ENCODE measurements at places on chromosomes 7 and 10.

- peaks cover 6% of the 10 kb centered on the region for H3K4me1 ChIP-seq
- no peaks in the 10 kb centered on the region for H3K27me3 ChIP-seq
- no peaks in the 10 kb centered on the region for H3K36me3 ChIP-seq
- H3K4me3 ChIP-seq: no peak overlapping the region
- peak; percentile 55 for DNase-seq
These were observed 408.6 kb upstream of the PRKCQ start for GRCh38 chr10:6988654-6989053.

GRCh38 chr10:117689566-117689965, 147.0 kb downstream of the EMX2 start:
- H3K36me3 ChIP-seq: no peaks in the 10 kb centered on the region
- H3K4me3 ChIP-seq: no peak overlapping the region
- H3K27me3 ChIP-seq: no peaks in the 10 kb centered on the region
- DNase-seq: no peak

GRCh38 chr10:21475393-21475792, 50.1 kb downstream of the SKIDA1 start:
- H3K27me3 ChIP-seq: no peaks in the 10 kb centered on the region
- H3K4me3 ChIP-seq: no peak overlapping the region
- H3K27ac ChIP-seq: no peak overlapping the region
- no peaks in the 10 kb centered on the region for H3K4me1 ChIP-seq
- H3K36me3 ChIP-seq: no peaks in the 10 kb centered on the region

DNA sequence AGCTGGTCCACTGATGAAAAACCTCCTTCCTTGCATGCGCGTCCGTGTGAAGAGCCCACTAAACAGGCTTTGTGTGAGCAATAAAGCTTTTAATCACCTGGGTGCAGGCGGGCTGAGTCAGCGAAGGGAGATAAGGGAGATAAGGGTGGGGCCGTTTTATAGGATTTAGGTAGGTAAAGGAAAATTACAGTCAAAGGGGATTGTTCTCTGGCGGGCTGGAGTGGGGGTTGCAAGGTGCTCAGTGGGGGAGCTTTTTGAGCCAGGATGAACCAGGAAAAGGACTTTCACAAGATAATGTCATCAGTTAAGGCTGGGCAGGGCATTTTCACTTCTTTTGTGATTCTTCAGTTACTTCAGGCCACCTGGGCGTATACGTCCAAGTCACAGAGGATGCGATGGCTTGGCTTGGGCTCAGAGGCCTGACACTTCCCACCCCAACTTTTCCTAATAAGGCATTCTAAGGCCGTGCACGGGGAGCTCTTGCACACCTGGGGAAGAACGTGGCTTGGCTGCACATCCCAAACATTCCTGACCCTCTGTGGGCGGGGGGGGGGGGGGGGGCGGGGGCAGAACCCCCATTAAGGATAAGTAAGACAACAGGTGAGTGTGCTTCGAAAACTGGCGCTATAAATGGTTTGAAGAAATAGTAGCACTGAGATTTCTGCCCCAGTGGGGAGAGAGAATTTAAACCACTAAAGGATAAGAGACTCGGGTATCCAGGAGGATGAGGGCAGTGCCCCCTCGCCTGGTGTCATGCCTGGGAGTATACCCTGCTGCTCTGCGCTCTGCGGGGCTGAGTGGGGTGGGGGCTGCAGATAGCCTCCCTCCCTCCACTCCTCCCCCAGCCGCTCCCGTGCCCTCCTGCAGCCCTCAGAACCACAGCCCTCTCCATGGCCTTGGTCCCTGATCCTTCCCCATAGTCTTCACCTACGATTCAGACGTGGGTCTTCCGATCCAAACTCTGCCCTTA, 217.6 kb downstream of the MLLT10 start:
- no peaks in the 10 kb centered on the region for H3K4me1 ChIP-seq
- no peak for DNase-seq
- no peaks in the 10 kb centered on the region for H3K27me3 ChIP-seq
- no peak overlapping the region for H3K4me3 ChIP-seq

DNA sequence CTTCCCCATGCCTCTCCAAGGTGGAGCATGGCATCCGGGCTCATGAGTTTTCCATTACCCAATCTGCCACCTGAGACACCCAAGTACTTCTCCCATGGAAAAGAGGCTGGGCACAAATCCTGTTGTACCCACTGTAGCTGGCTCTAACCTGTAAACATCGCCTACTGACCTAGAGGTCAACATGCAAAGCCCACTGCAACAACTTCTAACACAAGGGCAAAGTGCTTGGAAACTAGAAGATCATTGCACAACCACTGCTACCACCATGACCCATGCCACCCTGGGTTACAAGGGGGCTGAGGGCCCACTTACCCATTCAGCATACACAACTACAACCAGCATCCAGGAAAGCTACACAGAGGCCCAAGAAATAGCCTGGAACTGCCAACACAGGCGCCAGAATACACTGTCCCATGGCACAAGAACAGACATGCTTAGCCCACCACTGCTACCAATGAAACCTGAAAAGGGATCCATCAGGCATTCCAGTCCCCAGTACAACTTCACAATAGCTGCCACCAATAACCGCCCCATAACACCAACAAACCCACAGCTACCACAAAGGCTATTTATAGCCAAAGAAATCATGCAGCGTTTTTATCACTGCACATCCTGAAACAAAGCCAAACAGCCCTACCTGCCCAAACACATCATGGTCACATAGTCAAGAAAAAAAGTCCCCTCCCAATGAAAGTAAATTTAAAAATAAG, 63.4 kb downstream of the RNF32 start:
- H3K4me3 ChIP-seq: no peak overlapping the region
- no peak overlapping the region for H3K27ac ChIP-seq
- no peak for DNase-seq
- peaks cover 32% of the 10 kb centered on the region for H3K36me3 ChIP-seq
- no peaks in the 10 kb centered on the region for H3K4me1 ChIP-seq

- no peaks in the 10 kb centered on the region for H3K27me3 ChIP-seq
- H3K4me1 ChIP-seq: no peaks in the 10 kb centered on the region
- no peak overlapping the region for H3K27ac ChIP-seq
- no peaks in the 10 kb centered on the region for H3K36me3 ChIP-seq
These were observed 149.6 kb downstream of the C10orf105 start for GRCh38 chr10:71569775-71570588.

DNA sequence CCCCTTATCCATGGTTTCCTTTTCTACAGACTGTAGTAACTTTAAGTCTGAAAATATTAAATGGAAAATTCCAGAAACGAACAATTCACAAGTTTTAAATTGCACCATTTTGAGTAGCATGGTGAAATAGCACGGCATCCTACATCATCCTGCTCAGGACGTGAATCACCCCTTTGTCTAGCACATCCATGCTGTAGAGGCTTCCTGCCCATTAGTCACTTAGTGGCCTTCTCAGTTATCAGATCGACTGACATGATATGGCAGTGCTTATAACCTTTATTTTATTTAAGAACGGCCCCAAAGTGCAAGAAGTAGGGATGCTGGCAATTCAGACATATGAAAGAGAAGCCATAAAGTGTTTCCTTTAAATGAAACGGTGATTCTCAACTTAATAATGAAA, 82.7 kb downstream of the CPXM2 start:
- H3K27me3 ChIP-seq: peaks cover 4% of the 10 kb centered on the region
- no peak for DNase-seq
- H3K4me1 ChIP-seq: no peaks in the 10 kb centered on the region

DNA sequence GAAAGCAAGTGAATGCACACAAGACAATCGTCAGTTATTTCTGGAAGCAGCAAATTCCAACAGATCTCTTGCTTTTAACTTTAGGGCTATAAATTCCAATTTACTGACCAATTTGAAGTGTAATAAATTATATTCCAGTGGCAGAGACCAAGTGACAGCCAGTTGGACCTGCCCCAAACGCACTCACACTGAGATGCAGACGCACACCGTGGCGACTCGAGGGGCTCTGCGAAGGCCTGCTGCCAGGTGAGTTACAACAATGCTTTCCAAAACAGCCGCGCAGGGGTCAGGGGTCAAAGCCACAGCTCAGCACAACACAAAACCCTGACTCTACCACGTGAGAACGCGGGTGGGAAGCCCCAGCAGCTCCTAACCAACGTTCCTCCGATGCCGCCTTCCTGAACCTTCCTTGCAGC, 97.4 kb downstream of the ZRANB1 start:
- H3K36me3 ChIP-seq: peaks cover 28% of the 10 kb centered on the region
- no peak for DNase-seq
- H3K27ac ChIP-seq: no peak overlapping the region
- no peak overlapping the region for H3K4me3 ChIP-seq
- peaks cover 9% of the 10 kb centered on the region for H3K4me1 ChIP-seq

GRCh38 chr7:66055321-66055956, 20.2 kb upstream of the ASL start:
- no peaks in the 10 kb centered on the region for H3K27me3 ChIP-seq
- no peak overlapping the region for H3K4me3 ChIP-seq
- no peaks in the 10 kb centered on the region for H3K36me3 ChIP-seq

- H3K27ac ChIP-seq: no peak overlapping the region
- no peaks in the 10 kb centered on the region for H3K27me3 ChIP-seq
- H3K36me3 ChIP-seq: no peaks in the 10 kb centered on the region
- no peaks in the 10 kb centered on the region for H3K4me1 ChIP-seq
- H3K4me3 ChIP-seq: no peak overlapping the region
These were observed 954.3 kb downstream of the CNTNAP2 start for GRCh38 chr7:147070886-147071285.

DNA sequence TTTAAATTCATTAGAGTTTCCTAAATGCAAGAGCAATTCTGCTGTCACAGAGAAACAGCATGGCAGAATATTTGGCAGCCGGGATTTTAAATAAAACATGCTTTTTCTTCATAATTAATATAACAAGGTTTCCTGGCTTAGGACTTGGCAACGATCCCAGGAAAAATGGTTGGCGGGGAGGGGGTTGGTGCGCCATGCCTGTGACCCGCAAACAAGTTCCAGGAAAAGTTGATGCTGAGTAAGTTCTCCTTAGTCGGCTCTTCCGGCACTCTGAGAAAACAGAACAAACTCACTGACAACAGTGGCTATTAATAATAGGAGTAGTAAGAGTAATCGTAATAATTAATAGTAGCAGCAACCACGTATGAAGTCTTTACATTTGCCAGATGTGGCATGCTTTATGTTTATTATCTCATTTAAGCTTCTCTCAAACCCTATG, 4.6 kb downstream of the HABP2 start:
- H3K4me3 ChIP-seq: no peak overlapping the region
- DNase-seq: no peak

DNA sequence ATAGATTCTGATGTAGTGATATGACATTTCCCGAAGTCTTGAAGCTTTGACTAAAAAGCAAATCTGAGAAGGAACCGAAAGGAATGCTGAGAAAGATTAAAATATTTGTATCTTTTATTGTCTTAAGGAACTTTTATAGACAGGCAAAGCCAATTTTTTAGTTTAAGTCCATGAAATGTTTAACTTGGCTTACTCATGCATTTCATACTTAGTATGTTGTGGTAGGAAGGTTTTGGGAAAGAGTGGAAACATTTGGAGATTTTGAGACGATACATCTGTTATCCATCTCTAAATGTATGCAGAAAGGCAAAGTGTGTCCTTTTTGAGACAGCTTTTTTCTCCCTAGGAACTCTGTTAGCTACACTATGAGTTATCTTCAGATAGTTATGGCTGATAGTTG, 10.1 kb downstream of the TBC1D12 start:
- DNase-seq: no peak
- H3K4me1 ChIP-seq: no peaks in the 10 kb centered on the region
- H3K27ac ChIP-seq: no peak overlapping the region
- no peaks in the 10 kb centered on the region for H3K36me3 ChIP-seq
- no peak overlapping the region for H3K4me3 ChIP-seq

DNA sequence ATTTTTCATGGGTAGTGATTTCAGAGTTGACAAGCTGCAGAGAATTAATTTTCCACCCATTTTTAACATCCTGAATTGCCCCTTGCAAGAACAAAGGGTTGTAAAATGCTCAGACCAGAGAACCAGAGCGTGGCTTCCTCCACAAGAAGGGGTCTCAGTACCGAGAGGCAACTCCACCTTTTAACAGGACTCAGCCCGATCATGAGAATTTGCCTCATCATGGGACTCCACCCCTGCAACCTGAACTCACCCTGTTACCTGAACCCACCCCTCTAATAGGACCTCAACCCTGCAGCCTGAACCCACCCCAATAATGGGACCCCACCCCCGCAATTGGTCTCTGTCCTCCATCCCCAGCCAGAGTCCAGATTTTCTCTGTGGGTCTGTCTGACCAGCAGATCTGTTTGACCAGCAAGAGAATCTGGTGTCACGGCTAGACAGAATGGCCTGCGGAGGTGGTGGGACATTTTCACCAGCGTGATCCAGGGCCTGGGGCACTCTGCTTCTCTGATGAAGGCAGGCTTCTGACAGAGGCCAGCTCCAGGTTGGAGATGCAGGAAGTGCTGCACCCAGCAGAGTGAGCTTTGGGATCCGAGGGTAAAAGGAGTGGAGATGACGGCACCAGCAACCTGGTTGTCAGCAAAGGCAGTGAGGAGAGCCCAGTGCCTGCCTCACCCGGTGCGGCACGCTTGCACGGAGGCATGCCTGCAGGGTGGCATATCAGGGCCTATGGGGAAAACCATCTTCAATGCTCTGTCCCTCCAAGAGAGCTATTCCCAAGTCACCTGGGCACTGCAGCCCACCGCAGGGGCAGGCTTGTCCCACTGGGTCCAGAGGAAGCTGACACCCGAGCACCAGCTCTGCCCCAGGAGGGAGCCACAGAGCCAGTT, 136.6 kb downstream of the TCERG1L start:
- no peak for DNase-seq
- H3K4me1 ChIP-seq: no peaks in the 10 kb centered on the region
- H3K27me3 ChIP-seq: no peaks in the 10 kb centered on the region
- H3K36me3 ChIP-seq: no peaks in the 10 kb centered on the region

DNA sequence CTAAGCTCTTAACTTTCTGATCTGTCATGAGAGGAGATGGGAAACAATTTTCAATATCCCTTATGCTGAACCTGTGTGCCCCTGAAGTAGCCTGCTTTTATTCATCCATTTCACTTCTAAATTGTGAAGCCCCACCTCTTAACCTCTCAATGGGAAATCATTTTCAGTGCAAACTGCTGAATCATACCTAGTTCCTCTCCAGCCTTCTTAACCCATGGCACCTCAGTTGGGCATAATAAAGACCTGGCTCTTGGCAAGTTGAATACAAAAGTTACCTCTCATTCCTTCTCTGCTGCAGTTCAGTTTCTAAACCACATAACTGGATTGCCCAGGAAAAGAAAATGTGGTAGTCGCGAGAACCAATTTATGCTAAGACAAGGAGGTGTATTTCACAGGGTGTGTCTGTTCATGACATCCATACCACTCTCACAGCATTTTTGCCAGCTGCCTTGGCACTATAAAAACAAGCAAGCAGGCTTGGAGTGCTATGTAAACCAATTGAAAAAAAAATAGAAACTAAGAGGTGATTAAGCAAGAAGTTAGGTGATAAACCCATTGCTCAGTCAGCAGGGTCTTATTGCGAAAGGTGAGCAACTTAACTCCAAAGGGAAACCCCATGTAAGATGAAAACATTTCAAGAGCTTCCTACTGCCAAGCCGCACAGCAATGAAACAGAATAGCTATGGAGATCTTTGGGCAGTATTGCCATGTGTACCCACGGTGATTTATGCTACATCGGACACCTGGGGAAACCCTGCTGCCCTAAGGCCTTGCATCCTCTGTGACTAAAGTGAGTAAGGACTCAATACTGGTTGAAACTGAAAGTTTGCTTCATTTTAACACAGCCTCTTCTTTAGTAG, 57.0 kb upstream of the DKK1 start:
- no peak for DNase-seq
- H3K4me1 ChIP-seq: no peaks in the 10 kb centered on the region
- no peak overlapping the region for H3K4me3 ChIP-seq

GRCh38 chr10:114711176-114711868, 53.2 kb upstream of the ABLIM1 start:
- H3K27me3 ChIP-seq: no peaks in the 10 kb centered on the region
- H3K4me1 ChIP-seq: peaks cover 11% of the 10 kb centered on the region
- no peaks in the 10 kb centered on the region for H3K36me3 ChIP-seq
- no peak overlapping the region for H3K4me3 ChIP-seq
- no peak overlapping the region for H3K27ac ChIP-seq

All from CD14-positive monocyte (primary cell).